B cell (primary cell): ENCODE measurements at places on chromosomes 4 and X.

DNA sequence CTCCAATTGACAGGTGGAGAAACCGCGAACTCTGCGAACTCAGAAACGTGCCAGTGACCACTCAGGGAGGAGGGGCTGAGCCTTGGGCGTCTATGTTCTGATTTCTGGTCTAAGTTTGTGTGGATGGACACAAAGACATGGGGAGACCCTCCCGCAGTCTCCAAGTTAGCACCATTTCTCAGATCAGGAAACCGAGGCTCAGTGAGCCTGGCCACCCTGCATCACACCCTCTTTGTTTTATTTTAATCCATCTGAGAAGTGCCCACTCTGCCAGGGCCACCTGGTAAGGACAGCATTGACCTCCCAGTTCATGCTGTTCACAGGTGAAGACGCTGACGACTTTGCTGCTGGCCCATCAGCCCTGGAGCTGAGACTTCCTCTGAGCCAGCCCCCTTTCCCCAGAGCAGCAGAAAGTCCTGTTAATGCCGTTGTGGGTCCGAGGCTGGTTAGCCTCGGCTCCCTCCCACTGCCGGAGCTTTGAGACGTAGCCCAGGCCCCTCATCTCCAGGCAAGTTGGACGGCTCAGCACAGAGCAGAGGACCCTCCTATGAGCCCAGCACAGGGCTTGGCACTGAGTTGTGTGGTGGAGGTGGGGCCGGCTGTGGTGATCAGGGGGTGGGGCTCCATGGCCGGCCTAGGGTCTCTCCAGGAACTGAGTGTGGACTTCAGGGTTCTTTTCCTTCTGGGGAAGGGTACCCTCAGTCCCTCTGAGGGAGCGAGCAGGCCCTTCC lies 43.7 kb downstream of the PSAPL1 start:
- no peak for DNase-seq

DNA sequence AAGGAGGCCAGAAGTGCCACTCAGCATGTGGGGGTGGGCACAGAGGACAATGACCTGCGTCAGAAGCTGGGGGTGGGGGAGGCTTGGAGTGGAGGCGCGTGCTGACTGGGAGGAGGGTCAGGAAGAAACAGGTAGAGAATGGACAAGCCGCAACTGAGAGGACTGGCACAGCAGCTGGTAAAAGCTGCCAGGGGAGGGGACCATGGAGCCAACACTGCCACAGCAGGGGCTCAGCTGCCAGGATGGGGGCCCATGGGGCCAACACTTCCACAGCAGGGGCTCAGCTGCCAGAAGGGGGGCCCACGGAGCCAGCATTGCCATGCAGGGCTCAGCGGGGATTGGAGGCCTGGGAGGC lies 19.1 kb downstream of the RNF212 start:
- no peak for DNase-seq

GRCh38 chr4:30866346-30866745 lies 146.2 kb downstream of the PCDH7 start:
- DNase-seq = no peak

GRCh38 chr4:65724973-65725372 lies 54.7 kb upstream of the EPHA5 start:
- DNase-seq = no peak

GRCh38 chrX:121569609-121570008 lies 522.2 kb downstream of the GLUD2 start:
- DNase-seq = no peak

DNA sequence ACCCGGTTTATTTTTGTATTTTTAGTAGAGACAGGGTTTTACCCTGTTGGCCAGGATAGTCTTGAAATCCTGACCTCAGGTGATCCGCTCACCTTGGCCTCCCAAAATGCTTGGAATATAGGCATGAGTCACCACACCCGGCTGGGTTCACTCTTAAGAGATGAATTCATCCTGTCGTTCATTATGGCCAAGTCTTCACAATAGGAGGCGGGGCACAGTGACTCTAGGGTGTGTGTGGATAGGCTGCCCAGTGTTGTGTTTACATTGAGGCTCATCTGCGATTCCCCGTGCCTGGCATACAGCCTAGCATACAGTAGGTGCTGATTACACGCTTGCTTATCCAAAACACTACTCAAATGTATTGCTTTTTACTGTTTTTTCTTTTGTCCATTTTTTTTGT lies 41.3 kb upstream of the IGFBP7 start:
- no peak for DNase-seq
